ENCODE measurements at places on chromosomes 11 and 22.
A peak's percentile ranks its signal among the peaks of the same experiment; 100 is the strongest.

DNA sequence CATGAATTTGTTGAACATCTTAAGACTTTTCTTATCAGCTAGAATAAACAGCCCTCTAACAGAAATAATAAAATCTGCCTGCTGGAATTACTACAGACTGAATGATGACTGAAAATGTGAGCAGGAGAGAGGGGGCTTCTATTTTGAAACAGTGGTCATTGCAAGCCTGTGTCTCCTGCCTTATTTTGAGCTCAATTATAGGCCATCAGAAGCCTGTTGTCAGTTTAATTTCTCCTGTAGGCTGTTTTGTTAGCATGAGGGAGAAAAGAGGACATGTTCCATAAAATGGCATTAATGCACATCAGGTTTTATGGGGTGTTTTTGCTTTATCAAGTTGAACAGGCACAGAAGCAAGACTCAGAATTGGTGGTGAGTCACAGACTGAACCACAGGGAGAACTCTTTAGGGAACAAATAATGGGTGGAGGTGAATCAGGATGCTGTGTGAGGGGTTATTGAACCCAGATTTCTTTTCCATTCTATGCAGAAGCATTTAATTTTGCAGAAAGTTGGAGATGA lies 129.1 kb downstream of the PARVA start:
- no peak for DNase-seq

DNA sequence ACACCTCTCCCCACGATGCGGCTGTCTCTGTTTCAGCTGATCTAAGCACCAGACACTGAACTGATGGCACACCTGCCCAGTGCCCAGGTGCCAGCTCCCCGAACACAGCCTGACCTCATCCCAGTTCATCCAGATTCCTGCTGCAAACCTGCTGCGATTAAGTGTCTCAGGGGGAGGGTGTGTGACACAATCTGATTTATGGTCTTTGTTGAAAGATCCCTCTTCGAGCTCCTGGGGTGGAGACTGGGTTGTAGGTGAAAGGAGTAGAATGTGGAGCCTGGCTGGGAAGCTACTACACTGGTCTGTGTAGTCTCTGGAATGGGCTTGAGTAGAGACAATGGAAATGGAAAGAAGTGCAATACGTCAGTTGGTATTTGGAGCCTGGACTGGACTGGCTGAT lies 390.3 kb downstream of the SHANK2 start:
- no peak for DNase-seq

- DNase-seq: no peak
Measured at GRCh38 chr11:17197431-17197898, 10.3 kb downstream of the PIK3C2A start.

- DNase-seq: peak; percentile 53
Measured at GRCh38 chr22:25139062-25139461, 60.6 kb upstream of the CRYBB3 start.

- DNase-seq: no peak
Measured at GRCh38 chr11:83630211-83630610, 344.0 kb upstream of the CCDC90B start.

DNA sequence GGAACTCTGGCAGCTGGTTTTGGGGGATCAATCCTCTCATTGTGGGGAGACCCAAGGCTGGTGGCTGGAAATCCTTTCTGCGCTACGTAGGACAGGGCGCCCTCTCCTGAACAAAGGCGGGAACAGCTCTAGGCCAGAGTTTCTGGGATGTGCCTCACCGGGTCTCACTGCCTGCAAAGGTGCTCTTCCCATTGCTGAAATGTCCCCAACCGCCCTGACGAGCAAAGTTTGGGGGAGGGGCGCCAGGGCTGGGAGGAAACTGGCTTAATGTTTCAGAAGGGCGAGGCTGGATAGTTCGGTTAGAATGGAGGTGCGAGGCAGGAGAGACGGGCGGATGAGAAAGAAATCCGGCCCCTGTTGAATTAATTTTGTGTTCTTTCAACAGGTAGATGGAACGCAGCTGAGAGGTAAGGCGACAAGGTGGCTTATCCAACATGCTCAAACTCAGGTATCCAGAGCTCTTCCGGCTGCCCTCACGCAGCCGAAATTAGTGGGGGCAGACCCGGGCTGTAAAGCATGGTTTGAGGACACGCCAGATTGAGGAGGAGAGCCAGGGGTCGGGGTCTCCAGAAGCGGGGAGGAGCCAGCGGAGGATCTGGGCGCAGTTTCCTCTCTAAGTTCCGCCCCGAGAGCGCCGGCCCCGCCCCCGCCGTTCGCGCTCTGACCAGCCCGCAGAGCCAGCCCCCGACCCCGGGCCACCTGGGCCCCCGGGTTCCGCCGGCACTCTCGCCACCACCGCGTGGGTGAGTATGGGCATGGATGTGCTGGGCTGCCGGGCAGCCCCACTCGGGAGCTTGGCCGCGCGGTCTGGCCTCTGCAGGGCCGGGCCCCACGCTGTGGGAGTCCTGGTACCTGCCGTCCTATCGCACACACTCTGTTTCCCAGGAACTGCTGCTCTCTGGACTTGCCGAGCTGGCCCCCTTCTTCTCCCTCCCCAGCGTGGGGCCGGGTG lies at the start of gene PGAP2:
TSS of gene PGAP2 (plus strand) at position 652 of the 952 bp plus-strand sequence. CDS start 2,700 bp downstream, outside the sequence.
- DNase-seq: peak; percentile 86

- DNase-seq: no peak
Measured at GRCh38 chr22:22697377-22698117, 53.1 kb downstream of the GGTLC2 start.

GRCh38 chr11:45475173-45475572 lies 189.0 kb upstream of the SYT13 start:
- DNase-seq: no peak

DNA sequence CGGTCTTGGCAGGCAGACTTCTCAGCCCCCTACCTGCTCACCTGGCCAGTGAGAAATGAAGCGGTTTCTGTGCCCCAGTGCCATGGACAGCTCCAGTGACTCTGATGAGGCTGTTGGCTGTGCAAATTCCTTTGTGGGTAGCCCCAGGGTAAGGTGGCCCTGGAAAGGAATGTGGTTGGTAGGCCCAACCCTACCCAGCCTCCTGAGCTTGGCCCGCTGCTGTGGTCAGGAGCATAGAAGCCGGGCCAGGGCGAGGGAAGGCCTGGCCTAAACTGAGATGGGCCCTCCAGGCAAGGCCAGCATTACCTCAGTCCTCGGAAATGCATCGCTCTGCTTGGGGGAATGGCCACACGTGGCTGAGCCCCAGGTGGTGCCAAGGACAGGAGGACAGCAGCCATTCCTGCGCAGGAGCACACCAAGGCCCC lies 16.9 kb downstream of the DAGLA start:
- DNase-seq: no peak

GRCh38 chr11:102762361-102762767 lies 18.1 kb downstream of the MMP10 start:
- DNase-seq: no peak

- DNase-seq: no peak
Measured at GRCh38 chr11:88266919-88267318, 70.6 kb downstream of the CTSC start.

DNA sequence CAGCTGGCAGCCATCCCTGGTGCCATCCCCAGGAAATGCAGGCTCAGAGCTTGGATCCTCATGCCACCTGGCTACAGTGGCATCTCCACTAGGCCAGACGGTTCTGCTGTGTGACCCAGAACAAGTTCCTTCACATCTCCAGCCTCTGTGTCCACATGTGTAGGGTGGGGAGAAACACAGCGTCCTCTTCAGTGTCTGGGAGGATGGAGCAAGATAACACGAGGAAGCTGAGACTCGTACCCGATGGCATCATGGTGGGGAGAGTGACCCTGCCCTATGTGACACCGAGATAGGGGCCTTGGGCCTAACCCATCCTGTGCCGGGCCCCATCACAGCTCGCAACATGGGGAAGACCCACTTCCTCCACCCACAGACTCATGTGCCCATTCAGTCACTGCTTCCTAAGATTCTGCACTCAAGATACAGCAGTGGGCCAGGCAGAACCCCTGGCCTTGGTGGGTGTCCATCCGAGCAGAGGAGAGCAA lies 78.5 kb downstream of the MORC2 start:
- no peak for DNase-seq

DNA sequence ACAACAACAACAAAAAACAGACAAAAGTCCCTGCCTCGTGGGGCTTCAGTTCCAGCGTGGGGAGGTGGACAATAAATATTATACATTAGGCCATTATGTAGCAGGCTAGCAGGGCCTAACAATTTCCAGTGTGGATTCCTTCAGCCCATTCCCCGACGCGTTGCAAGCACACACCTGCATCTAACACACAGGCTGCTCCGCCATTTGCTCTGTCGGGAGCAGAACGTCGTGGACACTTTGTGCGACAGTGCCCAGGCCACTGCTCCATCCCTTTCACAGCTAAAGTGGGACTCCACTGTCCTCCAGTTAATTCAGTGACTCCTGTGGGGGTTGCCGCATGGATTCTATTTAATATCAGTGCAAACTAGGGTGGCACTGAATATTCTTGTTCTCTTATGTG lies 10.9 kb upstream of the FGF3 start:
- DNase-seq: no peak

GRCh38 chr11:44746894-44747293 lies 20.1 kb downstream of the TSPAN18 start:
- DNase-seq: no peak

DNA sequence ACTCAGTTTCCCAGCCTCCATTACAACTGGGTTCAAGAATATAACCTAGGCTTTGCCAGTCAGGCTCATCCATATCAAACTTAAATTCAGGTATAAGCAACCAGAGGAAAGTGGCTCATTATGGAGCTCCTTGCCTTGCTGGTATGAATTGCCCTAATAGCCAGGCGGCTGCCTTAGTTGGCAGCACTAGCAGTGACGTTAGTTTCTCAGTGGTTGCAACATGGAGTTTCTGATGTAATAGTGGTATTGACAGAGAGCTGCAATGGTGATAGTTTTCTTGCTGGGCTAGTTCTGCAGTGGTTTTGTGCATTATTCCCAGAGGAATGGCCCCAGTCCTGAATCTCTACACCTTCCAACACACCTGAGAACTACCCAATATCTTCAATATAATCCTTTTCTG lies 3.8 kb upstream of the TMEM123 start:
- no peak for DNase-seq

- DNase-seq: no peak
Measured at GRCh38 chr11:128086794-128087193, 500.6 kb downstream of the ETS1 start.

DNA sequence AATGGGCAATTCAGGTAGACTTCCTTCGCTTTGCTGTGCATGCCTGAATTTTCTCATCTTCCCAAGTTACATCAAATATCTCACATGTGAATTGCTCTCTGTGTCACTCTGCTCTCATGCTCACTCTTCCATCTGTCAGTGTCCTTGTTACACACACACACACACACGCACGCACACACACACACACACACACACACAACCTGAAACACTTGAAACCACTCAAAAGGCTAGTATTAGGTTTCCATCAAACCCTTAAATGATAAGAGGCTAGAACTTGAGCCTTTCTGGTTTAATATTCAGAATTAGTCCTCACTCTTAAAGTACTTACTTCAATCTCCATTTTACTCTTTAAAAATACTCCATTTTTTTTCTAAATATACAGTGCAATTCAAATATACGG lies 282.4 kb downstream of the C11orf87 start:
- DNase-seq: no peak

GRCh38 chr11:63892228-63892627 lies 24.7 kb downstream of the RCOR2 start:
- DNase-seq: no peak

DNA sequence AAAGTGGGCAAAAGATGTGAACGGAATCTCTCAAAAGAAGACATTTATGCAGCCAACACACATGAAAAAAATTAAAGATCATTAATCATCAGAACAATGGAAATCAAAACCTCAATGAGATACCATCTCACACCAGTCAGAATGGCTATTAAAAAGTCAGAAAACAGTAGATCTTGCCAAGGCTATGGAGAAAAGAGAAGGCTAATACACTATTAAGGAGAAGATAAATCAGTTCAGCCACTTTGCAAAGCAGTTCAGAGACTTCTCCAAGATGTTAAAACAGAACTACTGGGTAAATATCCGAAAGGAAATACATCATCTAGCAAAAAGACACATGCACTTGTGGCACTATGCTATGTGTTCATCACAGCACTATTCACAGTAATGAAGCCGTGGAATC lies 388.2 kb upstream of the LUZP2 start:
- DNase-seq: no peak

GRCh38 chr11:106386519-106386918 lies 309.1 kb downstream of the AASDHPPT start:
- no peak for DNase-seq

GRCh38 chr11:69157156-69157821 lies 1.6 kb downstream of the SMIM38 start:
- no peak for DNase-seq

Measured in left colon (tissue), 2 donors.